ENCODE measurements at places on chromosomes 11 and 22.

DNA sequence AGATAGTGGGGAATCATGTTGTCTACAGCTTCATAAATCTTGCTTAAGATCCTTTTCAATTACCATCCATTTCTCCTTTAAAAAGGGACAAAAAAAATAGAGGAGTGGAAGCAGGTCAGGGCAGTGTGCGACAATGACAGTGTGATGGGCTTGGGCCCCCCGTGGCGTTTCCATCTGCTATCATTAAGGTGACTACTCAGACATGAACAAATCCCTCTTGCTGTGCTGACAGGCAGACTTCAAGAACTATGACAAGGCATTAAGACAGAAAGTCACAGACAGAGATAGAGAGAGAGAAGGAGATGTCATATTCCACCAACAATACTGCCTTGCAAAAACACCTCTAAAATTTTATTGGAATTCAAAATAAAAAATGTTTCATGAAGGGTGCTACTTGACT, 263.2 kb downstream of the DCDC1 start:
- no peak for DNase-seq

DNA sequence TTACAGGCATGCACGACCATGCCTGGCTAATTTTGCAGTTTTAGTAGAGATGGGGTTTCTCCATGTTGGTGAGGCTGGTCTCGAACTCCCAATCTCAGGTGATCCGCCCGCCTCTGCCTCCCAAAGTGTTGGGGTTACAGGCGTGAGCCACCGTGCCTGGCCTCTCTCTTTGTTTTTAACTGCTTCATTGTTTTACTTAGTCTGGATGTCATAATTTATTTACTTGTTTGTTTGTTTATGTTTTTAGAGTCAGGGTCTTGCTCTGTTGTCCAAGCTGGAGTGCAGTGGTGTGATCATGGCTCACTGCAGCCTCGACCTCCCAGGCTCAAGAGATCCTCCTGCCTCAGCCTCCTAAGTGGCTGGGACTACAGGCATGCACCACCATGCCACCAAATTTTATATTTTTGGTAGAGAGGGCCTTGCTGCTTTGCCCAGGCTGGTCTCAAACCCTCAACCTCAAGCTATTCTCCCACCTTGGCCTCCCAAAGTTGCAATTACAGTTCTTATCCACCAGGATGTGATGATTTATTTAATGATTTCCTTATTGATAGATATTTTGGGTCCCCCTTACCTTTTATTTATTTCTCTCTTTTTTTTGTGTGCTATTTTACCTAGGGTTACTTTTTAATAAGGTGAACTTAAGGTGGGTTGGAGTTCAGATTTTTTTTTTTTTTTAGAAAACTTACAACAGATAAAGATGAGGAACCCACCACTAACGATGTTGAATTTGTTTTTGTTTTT, 52.6 kb upstream of the ADA2 start:
- no peak for DNase-seq

DNA sequence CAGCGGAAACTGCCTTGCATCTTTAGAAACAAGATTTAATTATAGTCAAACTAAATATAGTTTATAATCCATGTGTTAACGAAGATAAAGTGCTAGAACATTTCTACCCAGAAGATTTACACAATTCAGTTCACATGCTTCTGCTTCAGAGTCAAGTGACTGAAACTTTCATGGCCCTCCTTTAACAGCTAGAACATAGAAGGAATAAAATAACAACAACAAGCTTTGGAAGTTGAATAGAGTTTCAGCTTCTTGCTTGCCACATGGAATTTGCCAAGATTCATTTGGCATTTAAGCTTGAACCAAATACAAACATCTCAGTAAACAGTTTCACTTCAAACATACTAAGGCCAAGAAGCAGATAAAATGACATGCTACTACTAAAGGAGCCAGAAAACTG, 676.3 kb upstream of the ANO3 start:
- DNase-seq = no peak

DNA sequence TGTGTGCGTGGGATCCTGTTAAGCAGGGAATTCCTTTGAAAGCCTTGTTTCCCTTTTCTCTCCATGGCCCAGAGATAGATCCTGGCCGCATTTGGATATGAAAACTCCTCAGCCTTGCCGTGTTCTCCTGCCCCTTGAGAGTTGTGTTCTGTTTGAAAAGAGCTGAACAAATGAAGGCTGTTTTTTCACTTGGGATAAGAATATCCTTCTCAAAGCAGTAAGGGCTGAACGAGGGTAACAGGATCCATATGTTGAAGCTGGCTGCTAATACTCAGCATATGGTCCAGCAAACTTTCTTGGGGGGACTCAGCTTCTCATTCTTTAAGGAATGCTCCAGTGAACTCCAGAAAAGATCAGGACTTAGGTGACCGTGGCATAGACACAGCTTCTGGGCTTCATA, 114.5 kb upstream of the TTC12 start:
- DNase-seq = no peak

- peak; percentile 60 for DNase-seq
These were observed 547 bp downstream of the PARVG start for GRCh38 chr22:44181033-44181911.

DNA sequence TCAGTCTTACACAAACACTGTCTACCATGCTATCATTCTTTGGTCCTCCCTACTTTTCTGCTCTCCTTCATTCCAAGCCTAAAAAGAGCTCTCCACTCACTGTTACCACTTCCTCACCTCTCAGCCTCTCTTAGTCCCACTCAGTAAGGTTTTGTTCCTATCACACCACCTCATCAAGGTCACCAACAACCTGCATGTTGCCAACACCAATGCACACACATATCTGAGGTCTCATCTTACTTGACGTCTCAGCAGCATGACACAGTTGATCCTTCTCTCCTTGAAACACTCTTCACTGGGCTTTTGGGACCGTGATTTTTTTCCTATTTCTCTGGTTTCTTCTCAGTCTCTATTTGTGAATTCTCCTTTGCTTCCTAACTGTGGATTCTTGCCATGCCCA, 8.1 kb downstream of the PISD start:
- no peak for DNase-seq

- no peak for DNase-seq
These were observed 2.0 kb downstream of the TOP3B start for GRCh38 chr22:21980547-21980946.

GRCh38 chr11:131301306-131301705, 69.1 kb upstream of the NTM start:
- DNase-seq = no peak

DNA sequence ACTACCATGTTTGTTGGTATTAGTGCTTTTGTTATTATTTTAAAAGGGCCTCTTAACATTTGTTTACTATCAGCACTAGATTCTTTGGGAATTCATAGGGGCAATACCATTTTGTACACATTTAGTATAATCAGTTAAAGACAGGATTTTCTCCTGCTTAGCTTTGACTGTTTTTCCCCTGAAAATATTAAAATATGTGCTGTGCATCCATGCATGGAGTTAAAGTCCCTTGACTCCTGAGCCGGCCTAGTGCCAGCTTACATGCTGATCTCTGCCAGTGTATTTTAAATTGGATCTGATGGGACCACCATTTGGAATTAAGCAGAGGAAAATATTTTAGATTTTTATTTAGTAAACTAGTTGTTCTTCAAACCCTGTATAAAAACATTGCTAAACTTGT, 161.4 kb downstream of the METTL15 start:
- DNase-seq = no peak

DNA sequence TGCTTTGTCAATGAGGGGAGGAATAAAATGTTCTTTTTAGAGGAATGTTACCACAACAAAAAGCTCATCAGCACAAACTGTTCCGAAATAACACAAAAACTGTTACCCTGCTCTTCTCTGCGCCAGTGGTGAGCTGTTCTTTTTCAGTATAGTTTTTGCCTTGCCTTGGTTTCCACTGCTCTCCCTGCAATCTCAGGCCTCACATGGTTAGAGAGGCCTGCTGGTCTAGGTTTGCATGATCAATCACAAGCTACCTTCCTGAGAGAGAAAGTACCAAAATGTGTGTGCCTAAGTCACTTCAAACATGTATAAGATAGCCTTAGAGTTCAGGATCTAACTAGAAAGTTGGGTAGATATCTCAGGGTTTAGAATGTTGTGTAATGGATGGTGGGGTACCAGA, 114.6 kb downstream of the STIM1 start:
- no peak for DNase-seq

- no peak for DNase-seq
These were observed 13.8 kb downstream of the OR5B21 start for GRCh38 chr11:58494101-58494500.

DNA sequence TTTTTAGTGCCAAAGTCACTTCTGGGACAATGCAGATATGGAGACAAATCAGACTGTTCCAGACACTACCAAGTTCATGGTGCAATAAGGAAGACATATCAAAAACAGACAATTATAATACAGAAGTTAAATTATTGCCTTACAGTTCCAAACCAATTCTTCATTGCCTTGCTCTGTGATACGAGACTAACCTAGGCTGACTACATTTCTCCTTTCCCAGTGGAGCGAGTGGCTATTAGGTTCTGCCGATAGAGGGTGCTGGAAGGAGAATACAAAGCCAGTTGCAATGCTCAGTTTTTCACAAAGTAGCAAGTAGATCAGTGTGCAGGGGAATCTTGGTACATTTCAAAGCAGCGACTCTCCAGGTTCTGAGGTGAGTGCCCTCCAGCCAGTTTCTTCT, 67.8 kb downstream of the FAM168A start:
- no peak for DNase-seq

DNA sequence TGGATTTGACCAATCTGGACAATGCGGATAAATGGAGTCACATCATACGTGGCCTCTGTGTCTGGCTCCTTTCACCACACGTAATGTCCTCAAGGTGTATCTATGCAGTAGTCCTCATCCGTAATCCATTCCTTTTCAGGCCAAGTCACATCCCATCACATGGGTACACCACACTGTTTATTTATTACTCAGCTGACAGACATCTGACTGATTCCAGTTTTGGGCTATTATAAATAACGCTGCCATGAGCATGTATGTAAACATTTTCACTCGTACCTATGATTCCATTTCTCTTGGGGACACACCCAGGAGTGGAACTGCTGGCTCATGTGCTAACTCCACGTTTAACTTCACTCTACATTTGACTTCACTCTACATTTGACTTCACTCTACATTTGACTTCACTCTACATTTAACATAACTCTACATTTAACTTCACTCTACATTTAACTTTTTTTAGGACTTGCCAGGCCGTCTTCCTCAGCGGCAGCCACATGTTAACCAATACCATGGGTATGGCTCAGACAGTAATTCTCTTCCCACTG, 52.1 kb downstream of the SHANK2 start:
- DNase-seq = no peak

- no peak for DNase-seq
These were observed 13.0 kb upstream of the CKAP5 start for GRCh38 chr11:46858920-46859546.

DNA sequence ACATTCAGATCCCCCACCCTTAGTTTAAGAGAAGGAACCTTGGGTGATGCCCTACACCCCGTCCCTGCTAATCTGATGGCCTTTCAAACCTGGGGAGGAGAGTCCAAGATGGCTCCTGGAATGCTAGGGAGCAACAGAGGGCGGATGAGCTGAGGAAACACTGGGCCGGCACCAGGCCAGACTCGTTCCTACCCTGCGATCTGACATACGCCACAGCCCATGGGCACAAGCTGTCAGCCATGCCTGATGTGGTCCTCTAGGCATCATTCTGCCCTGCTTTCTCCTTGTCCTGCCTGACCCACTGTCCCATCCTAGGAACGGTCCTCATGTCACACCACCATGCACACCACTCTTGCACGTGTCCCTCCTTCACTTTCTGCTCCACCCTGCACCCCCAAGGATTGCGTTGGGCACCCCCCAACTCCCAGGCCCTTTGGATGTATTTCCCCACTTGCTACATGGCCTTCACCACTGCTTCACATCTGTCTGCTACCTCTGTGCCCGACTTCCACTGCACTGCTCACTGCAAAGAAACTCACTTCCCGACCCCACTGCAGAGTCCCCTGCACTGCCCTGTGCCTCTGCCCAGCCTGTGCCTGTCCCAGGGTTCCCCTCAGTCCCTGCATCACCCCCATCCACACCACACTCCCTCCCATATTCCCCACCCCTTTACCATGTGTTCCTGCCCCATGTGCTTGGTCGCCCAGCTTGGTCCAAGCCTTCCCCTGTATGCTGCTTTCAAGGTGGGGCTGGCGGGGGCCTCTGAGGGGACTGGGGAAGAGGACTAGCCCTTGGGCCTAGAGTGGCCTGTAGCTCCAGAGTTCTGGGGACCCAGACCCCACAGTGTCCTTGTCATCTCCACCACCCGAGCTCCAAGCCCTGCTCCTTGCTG, 29.2 kb downstream of the USP35 start:
- DNase-seq = no peak

- no peak for DNase-seq
These were observed 86.3 kb upstream of the NNMT start for GRCh38 chr11:114209904-114210303.

DNA sequence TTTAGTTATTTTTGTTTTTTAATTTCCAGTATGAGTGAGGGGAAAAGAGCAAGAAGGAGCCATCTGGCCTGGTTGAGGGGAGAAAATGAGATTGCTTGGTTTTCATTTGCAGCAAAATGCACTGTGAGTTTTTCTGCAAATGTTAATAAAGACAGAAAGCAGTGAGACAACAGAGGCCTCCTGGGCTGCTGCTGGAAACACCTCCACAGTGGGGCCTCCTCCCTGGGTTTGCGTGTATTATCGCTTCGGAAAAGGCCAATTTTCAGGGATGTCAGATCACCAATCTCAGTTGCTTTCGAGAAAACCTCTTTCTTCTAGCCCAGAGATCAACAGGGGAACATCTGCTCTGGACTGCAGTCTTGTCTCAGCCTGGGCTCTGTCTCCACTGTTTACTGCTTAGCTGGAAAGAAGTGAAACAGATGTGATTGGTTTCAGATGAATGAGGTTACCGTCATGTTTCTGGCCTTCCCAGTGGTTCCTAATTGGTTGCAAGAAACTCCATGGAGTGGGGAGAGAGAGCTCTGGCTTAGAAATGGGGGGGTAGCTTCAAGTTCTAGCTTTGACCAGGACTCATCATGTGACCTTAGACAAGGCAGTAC, 17.3 kb downstream of the TSPAN18 start:
- no peak for DNase-seq

GRCh38 chr22:27138471-27138870, 481.1 kb downstream of the MIAT start:
- DNase-seq = no peak

GRCh38 chr11:47001781-47002181, 65.2 kb downstream of the CSTPP1 start:
- no peak for DNase-seq

- DNase-seq = no peak
These were observed 6.9 kb downstream of the TNNT3 start for GRCh38 chr11:1926156-1927025.

- no peak for DNase-seq
These were observed 9.4 kb downstream of the FHIP1B start for GRCh38 chr11:6225024-6225423.

DNA sequence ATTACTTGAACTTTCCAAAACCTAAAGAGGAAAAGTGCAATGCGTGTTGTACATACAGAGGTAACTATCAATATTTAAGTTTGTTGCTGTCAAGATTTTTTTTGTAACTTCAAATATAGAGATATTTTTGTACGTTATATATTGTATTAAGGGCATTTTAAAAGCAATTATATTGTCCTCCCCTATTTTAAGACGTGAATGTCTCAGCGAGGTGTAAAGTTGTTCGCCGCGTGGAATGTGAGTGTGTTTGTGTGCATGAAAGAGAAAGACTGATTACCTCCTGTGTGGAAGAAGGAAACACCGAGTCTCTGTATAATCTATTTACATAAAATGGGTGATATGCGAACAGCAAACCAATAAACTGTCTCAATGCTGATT, 2.1 kb downstream of the ADM start:
- DNase-seq = no peak

GRCh38 chr11:112179601-112180000, 4.3 kb downstream of the BCO2 start:
- no peak for DNase-seq

Measured in left ventricle myocardium superior (tissue), 1 donor.